ENCODE measurements at places on chromosomes 16 and 17.

GRCh38 chr16:84948851-84949610, 62.3 kb downstream of the ZDHHC7 start:
- DNase-seq: no peak

DNA sequence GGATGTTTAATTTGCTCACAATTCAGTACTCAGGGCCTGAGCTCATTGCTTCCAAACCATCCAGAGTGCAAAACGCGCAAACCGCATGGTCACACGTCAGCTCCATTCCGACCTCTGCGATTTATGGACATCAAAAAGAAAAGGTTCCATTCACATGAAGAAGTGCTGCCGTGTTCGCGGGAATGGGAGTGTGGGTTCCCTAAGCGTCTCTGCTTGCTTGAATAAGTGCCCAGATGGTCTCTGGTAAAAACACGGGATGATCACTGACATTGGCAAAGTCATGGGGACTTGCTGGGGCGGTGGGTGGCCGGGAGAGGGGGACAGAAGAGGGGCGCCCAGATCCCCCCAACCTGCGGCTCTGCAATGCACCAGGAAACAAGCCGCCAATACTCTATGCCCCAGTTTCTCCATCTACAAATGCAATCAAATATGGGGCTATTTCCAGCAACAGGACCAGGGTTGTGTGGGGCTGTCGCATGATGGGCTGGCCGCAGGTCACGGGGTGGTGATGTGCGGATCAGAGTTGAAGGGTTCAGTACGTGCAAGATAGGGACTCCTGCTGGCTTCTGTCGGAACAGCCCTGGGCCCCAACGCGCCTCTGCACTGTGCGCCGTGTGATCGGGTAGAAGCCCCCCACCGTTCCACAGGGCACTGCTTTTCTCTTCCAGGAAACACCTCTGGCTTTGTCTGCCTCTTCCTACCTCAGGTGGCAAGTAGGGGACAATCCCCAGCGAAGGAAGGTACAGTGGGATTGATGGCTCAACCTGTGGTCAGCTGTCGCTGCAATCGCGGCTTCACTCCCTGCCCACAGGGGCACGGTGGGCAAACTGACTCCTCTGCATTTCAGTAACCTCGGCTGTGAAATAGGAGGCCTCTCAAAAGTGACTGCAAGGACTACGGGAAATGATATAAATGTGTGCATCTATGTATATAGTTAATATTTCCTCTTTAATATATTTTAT, 11.2 kb downstream of the FOXF1 start:
- no peak for DNase-seq

DNA sequence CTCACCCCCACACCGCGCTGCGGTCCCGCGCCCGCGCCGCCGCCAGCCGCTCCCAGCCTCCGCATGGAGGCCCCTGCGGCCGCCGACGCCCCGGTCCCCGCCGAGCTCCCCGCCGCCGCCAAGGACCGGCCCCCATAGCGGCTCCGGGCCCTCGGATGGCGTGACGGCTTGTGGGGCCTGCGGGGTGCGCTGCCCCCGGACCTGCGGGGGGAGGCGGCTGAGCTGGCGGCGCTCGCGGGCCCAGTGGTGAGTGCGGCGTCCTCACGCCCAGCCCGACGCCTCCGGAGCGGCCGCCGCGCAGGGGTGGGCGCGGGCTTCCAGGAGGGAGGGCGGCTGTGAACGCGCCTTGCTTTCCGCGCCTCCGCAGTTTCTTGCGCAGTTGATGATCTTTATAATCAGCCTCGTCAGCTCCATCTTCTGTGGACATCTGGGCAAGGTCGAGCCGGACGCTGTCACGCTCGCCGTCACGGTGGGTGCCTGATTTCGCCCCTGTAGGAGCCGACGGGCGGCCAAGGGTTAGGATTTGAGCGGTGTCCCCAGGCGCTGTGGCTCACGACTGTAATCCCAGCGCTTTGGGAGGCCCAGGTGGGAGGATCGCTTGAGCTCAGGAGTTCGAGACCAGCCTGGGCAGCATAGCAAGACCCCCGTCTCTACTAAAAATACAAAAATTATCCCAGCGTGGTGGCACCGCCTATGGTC, 46.4 kb downstream of the SLC47A1 start:
- DNase-seq: no peak

DNA sequence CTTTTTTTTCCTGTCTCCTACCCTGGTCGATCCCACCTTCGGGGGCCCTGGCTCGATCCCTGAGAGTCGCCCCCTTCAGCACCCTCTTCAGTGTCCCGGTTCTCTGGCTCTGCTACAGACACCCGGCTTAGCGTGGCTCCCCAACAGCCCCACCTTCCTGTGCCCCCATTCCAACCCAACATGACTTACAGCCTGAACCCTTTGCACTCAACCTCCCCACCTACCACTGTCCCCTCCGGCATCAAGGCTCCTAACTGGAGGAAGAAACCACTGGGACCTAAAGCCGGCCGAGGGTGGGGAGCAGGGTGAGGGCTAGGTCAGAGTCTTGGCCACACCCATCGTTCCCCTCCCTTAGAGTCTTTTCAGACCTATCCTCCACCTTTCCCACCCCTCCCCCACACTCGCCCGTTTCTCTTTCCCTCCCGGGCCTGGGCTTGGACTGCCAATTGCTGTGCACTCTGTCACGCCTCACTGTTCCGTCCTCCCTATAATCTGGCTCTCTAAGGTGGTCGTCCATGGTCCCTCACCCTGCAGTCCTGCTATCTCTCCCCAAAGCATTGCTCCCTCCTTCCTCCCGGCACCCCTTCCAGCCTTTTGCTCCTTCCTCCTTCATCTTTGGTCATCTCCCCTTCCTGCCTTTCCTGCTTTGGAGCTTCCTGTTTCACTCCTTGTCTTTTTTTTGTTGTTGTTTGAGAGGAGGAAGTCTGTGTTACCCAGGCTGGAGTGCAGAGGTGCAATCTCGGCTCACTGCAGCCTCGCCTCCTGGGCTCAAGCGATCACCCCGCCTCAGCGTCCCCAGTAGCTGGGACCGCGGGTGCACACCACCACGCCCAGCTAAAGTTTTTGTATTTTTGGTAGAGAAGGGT, 890 bp upstream of the CLDN7 start:
- DNase-seq: no peak

- DNase-seq: no peak
Observed at GRCh38 chr16:82629441-82630027, 2.8 kb downstream of the CDH13 start.
